ENCODE measurements at places on chromosomes 12 and 14. TPM values are rescaled to one million over a fixed set of nuclear protein-coding genes. Genes with fewer than 3 reads are reported as not detected.

DNA sequence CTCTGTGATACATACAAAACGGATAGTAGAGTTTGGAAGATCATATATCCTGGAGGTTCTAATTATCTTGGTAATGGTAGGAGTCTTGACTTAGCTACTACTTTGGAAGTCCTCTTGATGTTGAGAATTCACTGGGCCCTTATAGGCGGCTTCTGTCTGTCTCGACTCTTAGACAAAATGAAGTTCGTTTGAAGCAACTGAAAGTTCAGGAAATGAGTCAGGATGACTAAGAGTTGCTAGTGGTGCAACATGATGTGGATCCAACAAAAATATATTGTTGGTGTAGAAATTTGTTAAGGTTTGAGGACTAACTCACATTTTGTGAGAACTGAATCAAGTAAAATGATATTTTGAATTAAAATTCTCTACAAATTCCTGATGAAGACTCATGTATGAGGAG is 272.7 kb downstream of the AEBP2 start:
- DNase-seq, result peak; percentile 85

- DNase-seq, result no peak
Observed at GRCh38 chr12:121451961-121452339, 52.0 kb downstream of the RNF34 start.

GRCh38 chr12:72540811-72541210 is 268.6 kb downstream of the TRHDE start:
- DNase-seq, result no peak

DNA sequence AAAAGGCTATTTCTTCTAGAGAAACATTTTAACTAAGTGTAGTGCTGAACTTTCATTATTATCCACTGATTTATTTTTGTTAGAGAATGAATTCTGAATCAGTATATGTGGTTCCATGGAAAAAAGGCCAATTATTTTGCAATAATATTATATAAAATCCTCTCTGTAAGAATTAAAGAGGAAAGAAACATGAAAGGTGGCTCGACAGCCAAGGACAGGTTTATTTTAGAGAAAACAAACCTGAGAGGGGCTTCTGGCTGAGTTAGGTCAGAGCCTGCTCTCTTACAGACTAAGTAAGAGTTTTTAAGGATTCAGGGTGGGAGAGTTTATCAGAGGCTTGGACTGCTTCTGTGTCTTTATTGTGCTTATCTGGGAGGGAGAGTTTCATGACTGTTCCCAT is 46.7 kb upstream of the GUCY2C start:
- no peak for DNase-seq

ALG10 gene
- 8.4 TPM for total RNA-seq

TSPAN8 gene
- total RNA-seq, result not detected
